ENCODE measurements at places on chromosomes 5 and 9. TPM values are rescaled to one million over a fixed set of nuclear protein-coding genes. Genes with fewer than 3 reads are reported as not detected.

- peak overlapping the region; percentile 81 for H3K27ac ChIP-seq
- no peak for DNase-seq
- H3K4me1 ChIP-seq, result peaks cover 37% of the 10 kb centered on the region
- no peaks in the 10 kb centered on the region for H3K27me3 ChIP-seq
- no peaks in the 10 kb centered on the region for H3K36me3 ChIP-seq
These were observed 2.1 kb upstream of the ANXA1 start for GRCh38 chr9:73149371-73150067.

DNA sequence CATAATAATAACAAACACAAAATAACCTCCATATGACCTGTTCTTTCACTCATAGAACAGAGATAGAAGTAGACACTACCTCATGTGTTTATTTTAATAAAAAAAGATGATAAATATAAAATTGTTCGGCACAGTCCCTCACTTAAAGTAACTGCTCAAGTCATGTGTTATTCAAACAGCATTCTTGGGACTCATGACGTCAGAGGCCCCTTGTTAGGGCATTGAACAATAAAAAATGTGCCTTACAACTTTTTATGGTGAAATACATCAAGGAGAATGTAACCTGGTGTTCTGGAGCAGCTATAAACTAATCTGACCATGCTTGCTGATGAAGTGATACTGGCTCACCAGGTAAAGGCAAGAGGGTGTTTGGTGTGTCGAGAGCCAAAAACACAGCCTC is 12.2 kb upstream of the NDFIP1 start:
- peak; percentile 70 for DNase-seq
- H3K27me3 ChIP-seq, result no peaks in the 10 kb centered on the region
- no peaks in the 10 kb centered on the region for H3K36me3 ChIP-seq
- no peaks in the 10 kb centered on the region for H3K4me1 ChIP-seq

Gene PCDHGA9
- 3.2 TPM for total RNA-seq

- H3K4me3 ChIP-seq, result no peak overlapping the region
- no peak overlapping the region for H3K27ac ChIP-seq
- H3K27me3 ChIP-seq, result no peaks in the 10 kb centered on the region
- no peaks in the 10 kb centered on the region for H3K36me3 ChIP-seq
These were observed 178.9 kb downstream of the MSX2 start for GRCh38 chr5:174903172-174903732.

- no peak overlapping the region for H3K4me3 ChIP-seq
- H3K4me1 ChIP-seq, result no peaks in the 10 kb centered on the region
- no peaks in the 10 kb centered on the region for H3K27me3 ChIP-seq
- H3K36me3 ChIP-seq, result no peaks in the 10 kb centered on the region
- H3K27ac ChIP-seq, result no peak overlapping the region
These were observed 16.9 kb downstream of the LMX1B start for GRCh38 chr9:126630458-126631237.

GRCh38 chr9:27715651-27716050 is 142.4 kb upstream of the C9orf72 start:
- no peaks in the 10 kb centered on the region for H3K27me3 ChIP-seq
- H3K27ac ChIP-seq, result no peak overlapping the region
- no peaks in the 10 kb centered on the region for H3K4me1 ChIP-seq
- no peak overlapping the region for H3K4me3 ChIP-seq
- DNase-seq, result no peak
- H3K36me3 ChIP-seq, result no peaks in the 10 kb centered on the region

GRCh38 chr5:125214080-125214479 is 467.6 kb upstream of the ZNF608 start:
- no peak for DNase-seq
- no peak overlapping the region for H3K27ac ChIP-seq
- no peaks in the 10 kb centered on the region for H3K27me3 ChIP-seq
- no peaks in the 10 kb centered on the region for H3K36me3 ChIP-seq

DNA sequence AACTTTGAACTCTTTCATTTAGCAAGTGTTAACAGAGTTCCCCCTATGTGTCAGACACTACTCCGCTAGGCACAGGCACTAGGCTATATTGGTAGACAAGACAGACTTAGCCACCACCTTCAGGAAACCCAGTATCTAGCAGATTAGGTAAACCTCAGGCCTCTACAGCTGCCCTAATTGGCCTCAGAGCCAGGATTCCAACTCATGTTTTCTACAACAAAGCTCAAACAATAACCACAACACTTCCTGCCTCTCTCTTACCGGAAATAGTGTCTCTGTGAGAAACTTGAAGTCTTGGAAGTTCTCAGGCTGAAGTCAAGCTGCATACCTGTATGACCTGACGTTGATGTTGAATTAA is 116.6 kb upstream of the SLC44A1 start:
- H3K4me3 ChIP-seq, result no peak overlapping the region
- no peaks in the 10 kb centered on the region for H3K36me3 ChIP-seq
- H3K4me1 ChIP-seq, result no peaks in the 10 kb centered on the region
- H3K27me3 ChIP-seq, result no peaks in the 10 kb centered on the region
- H3K27ac ChIP-seq, result no peak overlapping the region

Gene PCDHGA2
- total RNA-seq, result 4.9 TPM

All from ascending aorta (tissue), 2 donors.